ENCODE measurements at places on chromosomes 16 and 17.

DNA sequence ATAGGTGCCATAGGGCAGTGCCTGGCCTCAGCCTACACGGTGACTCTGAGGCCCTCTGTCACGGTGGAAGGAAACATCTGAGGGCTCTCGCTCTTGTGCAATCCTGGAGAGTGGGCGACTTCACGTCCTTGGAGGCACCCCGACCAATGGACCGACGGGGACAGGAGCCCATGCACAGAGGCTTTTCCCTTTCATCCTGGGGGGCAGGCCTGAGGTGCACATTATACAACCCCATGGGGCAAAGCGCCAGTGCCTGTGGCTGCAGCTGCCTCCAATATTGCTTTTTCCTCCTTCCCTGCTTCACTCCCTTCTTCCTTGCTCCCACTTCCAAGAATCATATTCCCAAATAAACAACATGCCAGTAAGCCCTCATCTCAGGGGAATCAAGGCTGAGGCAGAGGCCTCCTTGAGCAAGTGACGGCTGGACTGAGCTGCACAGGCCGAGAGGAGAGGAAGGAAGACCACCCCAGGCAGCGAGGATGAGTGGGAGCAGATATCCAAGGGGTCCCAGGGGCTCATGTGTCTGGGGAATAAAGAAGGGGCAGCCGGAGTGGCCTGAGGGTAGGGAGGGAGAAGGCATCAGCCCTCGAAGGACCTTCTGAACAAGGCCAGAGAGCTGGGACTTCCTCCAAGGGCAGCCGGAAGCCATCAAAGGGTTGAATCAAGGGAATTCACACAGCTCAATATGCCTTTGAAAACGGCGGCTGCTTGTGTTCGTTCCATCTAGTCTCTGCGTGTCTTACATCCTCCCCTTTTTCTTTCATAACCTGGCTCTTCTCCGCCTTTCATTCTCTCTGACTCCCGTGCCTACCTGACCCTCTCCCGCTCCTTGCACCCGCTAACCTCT lies 42.6 kb upstream of the RPL38 start:
- DNase-seq, result no peak

GRCh38 chr16:83953796-83954576 lies 946 bp downstream of the OSGIN1 start:
- DNase-seq, result no peak

- DNase-seq, result no peak
These were observed 648.1 kb downstream of the TOX3 start for GRCh38 chr16:51898872-51899271.

DNA sequence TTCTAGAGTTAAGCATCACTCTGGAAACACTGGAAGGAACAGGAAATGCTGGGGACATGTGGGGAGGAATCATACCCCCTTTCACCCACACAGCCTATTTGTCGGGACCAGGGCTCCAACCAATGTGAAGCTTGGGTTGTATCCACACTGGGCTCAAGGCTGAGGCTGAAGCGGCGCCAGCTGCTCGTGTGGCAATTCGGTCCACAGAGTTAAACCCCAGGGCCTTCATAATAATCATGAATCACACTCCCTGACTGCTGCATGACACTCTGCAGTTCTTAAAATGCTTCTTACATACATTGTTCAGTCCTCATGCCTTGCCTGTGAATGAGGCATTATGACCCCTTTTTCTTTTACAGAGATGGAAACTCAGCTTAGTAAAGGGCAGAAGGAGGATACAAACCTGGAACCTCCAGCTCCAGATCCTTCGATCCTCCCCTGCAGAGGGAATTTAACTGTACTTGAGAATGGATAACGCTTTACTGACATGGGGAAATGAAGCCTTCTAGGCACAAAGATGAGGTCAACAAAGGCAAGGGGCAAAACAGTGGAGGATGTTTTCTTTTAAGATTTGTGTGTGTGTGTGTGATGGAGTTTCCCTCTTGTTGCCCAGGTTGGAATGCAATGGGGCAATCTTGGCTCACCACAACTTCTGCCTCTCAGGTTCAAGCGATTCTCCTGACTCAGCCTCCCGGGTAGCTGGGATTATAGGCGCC lies 72.7 kb downstream of the SOX9 start:
- DNase-seq, result no peak

GRCh38 chr17:40022961-40023541 lies 7.8 kb downstream of the CSF3 start:
- DNase-seq, result no peak

GRCh38 chr16:7524419-7524818 lies 191.8 kb downstream of the RBFOX1 start:
- DNase-seq, result no peak

DNA sequence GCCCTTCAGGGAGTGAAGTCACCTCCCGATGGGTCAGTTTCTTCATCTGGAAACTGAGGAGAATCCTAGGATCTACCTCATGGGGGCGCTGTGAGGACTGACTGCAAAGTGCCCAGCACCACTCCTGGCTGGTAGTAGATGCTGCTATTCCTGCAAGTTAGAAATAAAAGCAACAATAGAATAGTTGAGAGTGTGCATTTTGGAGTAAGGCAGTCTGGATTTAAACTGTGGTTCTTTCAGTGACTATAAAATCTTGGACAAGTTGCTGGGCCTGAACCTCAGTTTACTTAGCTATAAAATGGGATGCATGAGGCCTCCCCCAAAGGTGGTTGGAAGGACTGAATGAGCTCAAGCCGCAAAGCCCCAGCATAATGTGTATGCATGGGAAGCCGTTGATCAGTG lies 70.6 kb downstream of the CYB5B start:
- peak; percentile 32 for DNase-seq

GRCh38 chr16:81745704-81746558 lies 33.2 kb upstream of the PLCG2 start:
- DNase-seq, result peak; percentile 70

GRCh38 chr17:79055197-79055596 lies 19.4 kb upstream of the ENGASE start:
- no peak for DNase-seq

GRCh38 chr17:80265205-80266068 lies 4.8 kb downstream of the RNF213 start:
- DNase-seq, result peak; percentile 69

GRCh38 chr17:27817731-27818130 lies 17.4 kb upstream of the NOS2 start:
- DNase-seq, result no peak

DNA sequence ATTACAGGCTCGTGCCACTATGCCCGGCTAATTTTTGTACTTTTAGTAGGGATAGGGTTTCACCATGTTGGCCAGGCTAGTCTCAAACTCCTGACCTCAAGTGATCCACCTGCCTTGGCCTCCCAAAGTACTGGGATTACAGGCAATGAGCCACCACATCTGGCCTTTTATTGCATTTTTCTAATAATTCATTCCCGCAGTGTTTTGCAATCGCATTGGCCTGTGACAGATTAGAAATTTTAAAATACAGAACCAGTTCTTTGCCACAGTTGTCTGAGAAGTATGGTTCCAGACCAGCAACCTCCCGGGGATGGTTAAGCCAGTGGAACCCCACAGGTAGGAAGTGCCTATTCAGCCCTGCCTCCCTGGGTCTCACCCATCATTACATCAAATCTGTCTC lies 3.2 kb upstream of the CRHR1 start:
- no peak for DNase-seq

- no peak for DNase-seq
These were observed 87.1 kb upstream of the PLCG2 start for GRCh38 chr16:81692021-81692420.

DNA sequence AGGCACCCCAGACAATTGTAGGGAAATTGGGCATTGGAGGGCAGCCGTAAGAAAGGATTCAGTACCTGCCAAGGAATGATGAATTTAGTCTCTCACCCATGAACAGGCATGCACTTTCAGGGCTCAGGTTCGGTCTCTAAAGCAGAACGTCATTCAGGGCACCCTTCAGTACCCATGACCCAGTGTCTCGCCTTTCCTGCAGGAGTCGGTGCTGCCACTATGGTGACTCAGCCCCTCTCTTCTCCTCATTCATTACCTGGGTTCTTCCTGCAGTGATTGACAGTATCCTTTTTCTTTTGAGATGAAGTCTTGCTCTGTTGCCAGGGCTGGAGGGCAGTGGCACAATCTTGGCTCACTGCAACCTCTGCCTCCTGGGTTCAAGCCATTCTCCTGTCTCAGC lies 8.4 kb downstream of the SOST start:
- DNase-seq, result no peak

- no peak for DNase-seq
These were observed 234.9 kb downstream of the IRF8 start for GRCh38 chr16:86133847-86134375.

DNA sequence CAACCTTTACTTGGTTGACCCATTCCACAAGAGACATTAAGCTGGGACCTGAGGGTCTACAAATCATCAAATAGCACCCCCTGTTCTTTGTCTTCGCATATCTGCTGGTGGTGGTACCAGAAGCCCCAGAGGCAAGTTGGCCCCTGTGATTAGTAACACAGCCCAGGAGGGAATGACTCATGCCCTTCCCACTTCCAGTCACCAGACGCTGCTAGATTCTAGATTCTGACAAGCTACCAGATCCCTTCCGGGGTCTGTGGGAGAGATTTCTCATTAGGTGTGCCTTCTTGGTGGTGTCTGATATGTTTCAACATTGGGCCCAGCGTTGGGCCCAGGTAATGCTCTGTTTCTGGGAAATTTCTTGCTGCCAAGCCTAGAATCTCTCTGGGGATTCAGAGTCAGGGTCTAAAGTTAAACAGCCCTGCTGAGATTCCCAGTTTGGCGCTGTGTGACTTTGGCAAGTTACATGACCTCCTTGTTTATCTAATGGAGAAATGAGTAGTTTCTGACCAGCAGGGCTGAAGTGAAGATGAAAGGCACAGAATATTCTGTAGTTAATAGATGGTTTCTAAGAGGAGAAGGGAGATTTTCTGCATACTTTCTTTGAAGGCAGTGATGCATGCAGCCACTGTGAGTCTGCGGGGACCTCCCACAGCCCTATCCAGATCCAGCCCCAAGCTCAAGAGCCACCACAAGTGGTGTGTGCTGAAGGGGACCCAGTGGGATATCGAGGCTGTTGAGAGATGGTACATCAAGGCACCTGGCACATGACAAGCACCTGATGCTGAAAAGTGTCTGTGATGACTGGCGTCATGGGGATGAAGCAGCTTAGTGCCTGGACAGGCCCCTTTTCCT lies 3.9 kb downstream of the TRPV2 start:
- DNase-seq, result no peak

GRCh38 chr16:68310774-68311511 lies at the start of the genes PRMT7 and SLC7A6OS:
PRMT7 (plus strand) TSS chr16:68311019; CDS start chr16:68315980, 4,961 bp downstream.
SLC7A6OS (minus strand) TSS chr16:68310946; CDS start chr16:68310926, 20 bp downstream.
- DNase-seq, result peak; percentile 89

DNA sequence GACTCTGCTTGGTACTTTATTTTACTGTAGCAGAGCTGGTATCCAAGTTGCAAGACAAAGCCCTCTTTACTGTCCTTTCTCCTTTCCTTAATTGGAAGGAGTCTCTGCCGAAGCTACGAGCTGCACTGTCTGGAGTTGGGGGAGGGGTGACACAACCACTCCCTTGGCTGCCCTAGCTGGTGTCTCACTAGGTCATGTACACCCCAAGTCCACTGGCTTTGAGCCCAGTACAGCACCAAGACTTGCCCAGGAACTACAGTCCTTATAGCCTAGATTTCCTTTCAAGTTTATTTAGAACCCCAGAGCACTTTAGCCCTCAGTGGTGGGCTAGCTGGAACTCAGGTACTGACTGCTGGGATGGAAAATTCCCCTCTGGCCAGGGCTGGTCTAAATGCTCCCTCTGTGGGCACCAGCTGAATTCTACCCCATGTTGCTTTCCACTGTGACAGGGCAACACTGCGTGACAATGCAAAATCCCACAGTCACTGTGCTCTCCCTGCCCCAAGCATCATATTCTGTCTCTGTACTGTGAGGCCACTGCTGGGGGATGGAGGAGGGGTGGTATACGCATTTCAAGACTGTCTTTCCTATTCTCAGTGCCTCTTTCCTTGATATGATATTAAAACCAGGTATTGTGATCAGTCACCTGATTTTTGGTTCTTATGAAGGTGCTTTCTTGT lies 18.4 kb downstream of the EFCAB5 start:
- no peak for DNase-seq

- no peak for DNase-seq
These were observed 617.0 kb upstream of the CDH5 start for GRCh38 chr16:65749506-65749905.

- DNase-seq, result no peak
These were observed 10.6 kb downstream of the TRPV2 start for GRCh38 chr17:16425698-16426659.

- DNase-seq, result no peak
These were observed 7.0 kb upstream of the IL27 start for GRCh38 chr16:28513484-28514181.

GRCh38 chr17:66985338-66986237 lies 21.1 kb downstream of the CACNG4 start:
- DNase-seq, result no peak

GRCh38 chr17:50635982-50636803 lies 1.5 kb downstream of the ABCC3 start:
- DNase-seq, result no peak

- DNase-seq, result no peak
These were observed 580.4 kb upstream of the HSBP1 start for GRCh38 chr16:83227336-83227735.

GRCh38 chr16:87818533-87819161 lies 50.7 kb downstream of the SLC7A5 start:
- no peak for DNase-seq

DNA sequence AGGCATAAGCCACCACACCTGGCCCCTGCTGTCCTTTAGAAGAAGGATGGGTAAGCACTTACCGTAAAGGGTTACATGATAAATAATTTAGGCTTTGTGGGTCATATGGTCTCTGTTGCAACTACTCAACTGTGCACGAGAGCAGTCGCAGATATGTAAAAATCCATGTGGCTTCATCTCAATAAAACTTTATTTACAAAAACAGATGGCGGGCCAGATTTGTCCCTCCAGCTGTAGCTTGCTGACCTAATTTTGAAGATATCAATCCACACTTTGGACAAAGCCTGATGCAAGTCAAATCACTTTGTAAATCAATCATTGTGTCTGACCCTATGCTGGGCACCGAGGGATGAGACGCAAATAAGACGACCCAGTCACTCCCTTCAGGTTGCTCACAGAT lies 12.1 kb downstream of the TEKT5 start:
- no peak for DNase-seq

GRCh38 chr17:35372846-35373533 lies 431 bp downstream of the SLFN11 start:
- no peak for DNase-seq

GRCh38 chr17:36188891-36189306 lies 7.7 kb downstream of the CCL3L1 start:
- peak; percentile 47 for DNase-seq

DNA sequence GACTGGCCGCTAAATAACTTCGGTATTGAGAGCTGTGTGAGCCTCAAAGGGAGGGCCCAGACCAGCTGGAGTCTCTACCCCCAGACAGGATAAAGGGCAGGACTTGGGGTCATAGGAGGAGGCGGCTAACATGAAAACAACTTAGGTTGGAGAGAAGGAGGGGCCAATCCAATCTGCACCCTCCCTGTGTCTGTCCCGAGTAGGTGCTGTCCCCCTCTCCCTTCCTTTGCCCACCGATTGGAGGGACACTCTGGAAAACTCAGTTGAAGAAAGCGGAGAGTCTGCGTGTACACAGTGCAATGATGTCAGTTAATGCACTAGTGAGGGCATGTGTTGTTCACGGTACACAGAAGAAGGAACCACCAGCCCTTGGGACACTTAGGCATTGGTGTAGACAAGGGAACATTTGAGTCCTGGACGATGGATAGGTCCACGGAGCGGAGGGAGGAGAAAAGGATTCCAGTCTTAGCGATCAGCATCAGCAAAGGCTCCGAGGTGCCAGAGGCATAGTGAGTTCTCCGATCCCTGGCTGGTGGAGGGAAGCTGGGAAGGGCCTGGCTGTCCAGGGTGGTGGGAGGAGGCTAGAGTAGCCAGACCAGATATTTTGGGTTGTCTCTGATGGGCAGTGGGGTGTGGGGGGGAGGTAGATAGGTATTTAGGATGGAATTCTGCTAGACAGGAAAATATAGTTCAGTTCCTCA lies 761 bp downstream of the NOL3 start:
- DNase-seq, result no peak

- DNase-seq, result no peak
These were observed 140.2 kb downstream of the MSI2 start for GRCh38 chr17:57396511-57396921.

Data from effector memory CD8-positive, alpha-beta T cell (primary cell).